ENCODE measurements at places on chromosomes 5 and 9.
A peak's percentile ranks its signal among the peaks of the same experiment; 100 is the strongest.

- DNase-seq, result no peak
Measured at GRCh38 chr9:2904242-2904930, 60.5 kb upstream of the PUM3 start.

DNA sequence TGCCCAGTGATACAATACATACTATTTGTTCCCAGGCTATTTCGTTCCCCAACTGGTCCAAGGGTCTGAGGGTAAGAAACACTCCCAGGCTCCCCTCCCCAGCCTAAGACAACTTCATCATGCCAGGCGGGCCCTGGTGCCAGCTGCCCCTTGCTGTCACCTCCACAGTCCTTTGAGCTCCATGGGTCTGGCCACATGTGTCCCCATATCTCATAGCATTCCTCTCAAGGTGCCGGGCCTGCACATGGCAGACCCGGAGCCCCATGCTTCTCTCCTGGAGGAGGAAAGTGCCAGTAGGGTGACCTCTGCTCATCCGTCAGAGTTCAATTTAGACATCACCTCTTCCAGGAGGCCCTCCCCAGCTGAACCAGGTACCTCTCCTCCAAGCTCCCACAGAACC lies 120.5 kb downstream of the C5orf15 start:
- no peak for DNase-seq

GRCh38 chr9:122315534-122315933 lies 50.9 kb downstream of the MRRF start:
- no peak for DNase-seq

DNA sequence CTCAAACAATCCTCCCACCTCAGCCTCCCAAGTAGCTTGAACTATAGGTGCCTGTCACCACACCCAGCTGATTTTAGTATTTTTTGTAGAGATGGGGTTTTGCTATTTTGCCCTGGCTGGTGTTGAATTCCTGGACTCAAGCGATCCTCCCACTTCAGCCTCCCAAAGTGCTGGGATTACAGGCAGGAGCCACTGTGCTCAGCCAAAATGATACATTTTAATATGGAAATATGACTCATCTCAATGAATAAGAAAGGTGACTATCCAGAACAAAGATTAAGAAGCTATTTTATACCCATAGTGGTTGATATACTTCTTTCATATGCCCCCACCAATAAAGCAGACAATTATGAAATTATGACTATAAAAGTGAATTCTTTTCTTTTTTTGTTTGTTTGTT lies 166.2 kb downstream of the NFIB start:
- DNase-seq, result no peak

DNA sequence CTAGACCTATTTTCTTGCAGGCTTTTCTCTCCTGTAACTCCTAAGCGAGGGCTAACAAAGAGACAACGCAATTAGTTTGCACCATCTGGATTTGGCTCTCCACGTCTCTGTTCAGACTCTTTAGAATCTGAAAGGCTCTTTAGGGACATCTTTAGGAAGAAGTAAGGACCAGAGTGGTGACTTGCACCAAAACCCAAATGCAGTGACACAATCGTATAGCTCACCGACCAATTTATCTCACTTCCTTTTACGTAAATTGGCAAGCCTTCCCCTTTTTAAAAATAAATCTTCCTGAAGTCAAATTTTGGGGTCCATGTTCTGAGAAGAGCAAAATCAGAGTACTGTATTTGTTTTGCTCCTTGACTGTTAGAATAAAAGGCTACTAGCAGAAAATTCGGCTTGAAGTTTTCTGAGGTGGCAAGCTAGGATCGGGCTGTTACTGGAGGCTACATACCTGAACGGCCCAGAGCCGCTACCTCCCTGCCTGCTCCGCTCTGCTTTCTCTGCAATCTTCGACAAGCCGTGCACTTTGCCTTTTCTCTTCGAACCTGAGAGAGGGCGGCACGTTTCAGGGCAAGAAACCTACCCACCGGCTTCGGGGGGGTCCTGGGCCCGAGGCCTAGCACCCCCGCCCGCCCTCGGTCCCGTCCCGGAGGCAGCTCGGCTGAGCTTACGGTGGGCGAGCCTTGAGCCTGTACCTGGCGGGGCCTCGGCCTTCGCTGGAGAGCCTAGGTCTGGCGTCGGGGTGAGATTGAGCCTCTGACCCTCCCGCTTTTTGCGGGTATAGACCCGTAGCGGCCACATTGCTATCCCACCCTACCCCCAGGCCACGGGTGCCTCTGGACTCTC lies 537 bp downstream of the MEIKIN start:
- no peak for DNase-seq

GRCh38 chr9:14247577-14247976 lies 66.4 kb downstream of the NFIB start:
- no peak for DNase-seq

DNA sequence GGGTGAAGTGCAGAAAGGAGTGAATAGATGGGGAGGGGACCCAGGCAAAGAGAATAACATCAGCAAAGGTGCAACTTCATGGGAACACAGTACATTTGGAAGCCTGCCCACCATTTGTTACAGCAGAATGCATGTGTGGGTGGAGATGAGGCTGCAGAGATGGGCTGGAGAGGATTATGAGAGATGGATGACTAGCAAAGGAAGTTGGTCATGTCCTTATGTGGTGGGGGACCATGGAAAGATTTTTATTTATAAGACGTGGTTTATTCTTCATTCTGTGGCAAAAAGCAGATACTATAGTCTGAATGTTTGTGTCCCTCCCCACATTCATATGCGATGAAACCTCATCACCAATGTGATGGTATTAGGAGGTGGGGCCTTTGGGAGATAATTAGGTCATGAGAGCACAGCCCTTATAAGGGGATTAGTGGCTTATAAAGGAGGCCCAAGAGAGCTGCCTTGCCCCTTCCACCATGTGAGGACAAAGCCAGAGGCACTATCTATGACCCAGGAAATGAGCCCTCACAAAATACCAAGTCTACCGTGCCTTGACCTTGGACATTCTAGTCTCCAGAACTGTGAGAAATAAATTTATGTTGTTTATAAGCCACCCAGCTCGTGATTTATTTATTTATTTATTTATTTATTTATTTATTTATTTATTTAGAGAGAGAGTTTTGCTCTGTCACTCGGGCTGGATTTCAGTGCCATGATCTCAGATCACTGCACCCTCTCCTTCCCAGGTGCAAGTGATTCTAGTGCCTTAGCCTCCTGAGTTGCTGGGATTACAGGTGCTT lies 483.7 kb downstream of the RAB3C start:
- no peak for DNase-seq

- no peak for DNase-seq
Measured at GRCh38 chr5:179253730-179254129, 91.5 kb downstream of the ADAMTS2 start.

DNA sequence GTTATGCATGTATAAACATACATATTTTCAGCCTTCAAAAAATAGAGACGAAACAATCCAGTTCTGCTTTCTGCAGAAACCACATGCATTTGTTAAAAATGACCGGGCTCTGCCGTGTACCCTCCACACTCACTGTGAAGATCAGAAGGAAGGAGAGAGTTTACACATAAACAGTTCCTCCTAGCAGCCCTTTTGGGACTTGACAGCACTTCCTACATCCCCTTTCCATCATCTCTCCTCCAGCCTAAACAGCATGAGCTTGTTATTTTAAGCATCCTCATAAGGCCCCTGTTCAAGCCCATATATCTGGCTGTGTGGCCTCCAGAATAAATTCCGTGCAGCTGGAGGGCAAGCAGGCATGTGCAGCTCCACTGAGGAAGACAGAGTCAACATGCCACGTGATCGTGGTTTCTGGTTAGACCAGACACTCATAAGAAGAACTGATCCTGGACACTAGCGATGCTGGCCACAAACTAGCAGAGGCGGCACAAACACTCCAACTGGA lies 42.2 kb downstream of the NIPAL4 start:
- DNase-seq, result no peak

DNA sequence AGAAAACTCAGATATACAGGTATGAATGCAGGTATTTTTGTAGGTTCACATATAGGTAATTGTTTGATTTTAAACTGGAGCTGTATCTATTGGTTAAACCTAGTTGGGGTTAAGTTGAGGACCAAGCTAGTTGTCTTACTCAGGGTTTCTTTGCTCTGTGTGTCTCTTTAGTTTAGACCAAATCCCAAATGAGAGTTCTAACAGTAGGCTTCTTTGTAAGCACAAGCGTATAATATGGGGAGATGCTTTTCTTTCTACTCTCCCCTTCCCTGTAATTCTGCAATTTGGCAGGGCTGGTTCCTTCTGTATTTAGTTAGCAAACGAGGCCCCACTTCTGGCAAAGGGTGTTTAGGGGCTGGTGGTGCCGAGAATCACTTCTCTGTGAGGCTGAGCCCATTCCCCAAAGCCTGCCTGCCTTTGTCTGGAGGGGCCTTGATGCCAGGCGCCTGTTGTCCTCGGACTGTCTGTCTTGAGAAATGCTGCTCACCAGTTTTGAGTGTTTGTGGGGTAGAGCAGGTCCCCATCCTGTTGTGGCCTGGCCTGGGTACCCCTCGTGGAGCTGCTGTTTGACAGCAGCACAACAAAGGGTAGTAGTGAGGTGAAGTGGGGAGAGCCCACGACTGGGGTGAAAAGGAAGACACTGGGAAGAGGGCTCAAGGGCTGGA lies 259.3 kb downstream of the FANCC start:
- DNase-seq, result no peak

DNA sequence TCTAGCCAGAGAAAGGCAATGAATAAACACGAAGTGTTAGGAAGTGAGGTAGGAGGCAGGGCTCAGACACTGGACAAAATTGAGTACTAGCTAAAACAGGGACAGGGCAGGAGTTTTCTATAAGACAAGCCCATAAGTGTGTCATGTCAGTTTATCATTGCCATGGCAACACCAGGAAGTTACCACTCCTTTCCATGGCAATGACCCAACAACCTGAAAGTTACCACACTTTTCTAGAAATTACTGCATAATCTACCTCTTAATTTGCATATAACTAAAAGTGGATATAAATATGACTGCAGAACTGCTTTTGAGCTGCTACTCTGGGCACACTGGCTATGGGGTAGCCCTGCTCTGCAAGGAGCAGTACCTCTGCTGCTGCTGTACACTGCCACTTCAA lies 442.5 kb upstream of the COX7C start:
- DNase-seq, result no peak

DNA sequence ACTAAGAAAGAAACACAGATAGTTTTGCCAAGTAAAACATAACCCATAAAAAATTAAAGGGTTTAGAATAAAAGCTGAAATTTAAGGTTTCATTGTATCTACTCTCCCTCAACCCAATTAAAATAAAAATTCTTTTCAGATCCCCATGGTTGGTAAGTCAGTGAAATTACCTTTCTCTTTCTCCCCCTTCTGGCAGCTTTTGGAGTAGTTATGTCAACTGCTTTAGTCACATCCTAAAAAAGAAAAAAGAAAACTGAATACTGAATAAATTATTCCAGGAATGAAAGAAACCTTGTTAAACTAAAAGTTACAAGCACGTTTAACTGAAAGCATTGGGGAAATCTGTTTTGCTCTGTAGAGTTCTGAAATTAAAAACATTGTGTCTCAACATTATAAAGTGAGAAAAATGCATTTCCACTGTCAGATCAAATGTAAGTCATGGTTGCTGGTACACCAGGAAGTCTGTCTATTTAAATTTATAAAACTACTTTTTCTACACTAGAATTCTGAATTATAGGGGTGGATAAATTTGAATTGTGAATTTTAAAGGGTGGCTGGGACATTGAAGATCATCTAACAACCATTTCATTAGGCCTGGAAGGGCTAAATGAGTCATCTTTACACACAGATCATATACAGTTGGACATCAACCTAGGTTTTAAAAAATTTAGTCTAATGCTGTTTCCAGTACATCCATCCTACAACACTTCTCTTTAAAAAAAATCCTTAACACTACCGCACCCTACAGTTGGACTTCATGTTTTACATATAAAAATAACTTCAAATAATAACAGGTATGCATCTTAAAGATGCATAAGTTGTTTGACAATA lies 24.7 kb downstream of the PSIP1 start:
- no peak for DNase-seq

- no peak for DNase-seq
Measured at GRCh38 chr9:110125763-110126351, 82.1 kb downstream of the C9orf152 start.

- DNase-seq, result no peak
Measured at GRCh38 chr5:134420343-134420742, 8.7 kb upstream of the CDKN2AIPNL start.

DNA sequence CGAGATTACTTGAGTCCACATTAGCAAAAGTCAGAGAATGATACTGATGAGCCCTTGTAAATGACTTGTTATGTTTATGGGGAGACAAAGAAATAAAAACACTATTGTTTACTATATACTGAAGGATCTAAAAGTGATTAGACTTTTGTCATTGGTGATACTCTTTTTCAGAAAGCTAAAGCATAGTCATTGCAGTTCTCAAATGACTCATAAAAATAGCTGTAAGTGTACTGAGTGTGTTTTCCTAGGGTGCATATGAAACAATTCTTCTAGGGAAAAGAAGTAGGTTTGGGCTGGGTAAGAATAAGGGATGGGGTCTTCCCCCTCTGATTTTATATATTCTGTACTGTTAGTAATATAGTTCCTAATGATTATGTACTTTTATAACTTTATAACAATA lies 32.6 kb downstream of the WDR36 start:
- DNase-seq, result no peak

DNA sequence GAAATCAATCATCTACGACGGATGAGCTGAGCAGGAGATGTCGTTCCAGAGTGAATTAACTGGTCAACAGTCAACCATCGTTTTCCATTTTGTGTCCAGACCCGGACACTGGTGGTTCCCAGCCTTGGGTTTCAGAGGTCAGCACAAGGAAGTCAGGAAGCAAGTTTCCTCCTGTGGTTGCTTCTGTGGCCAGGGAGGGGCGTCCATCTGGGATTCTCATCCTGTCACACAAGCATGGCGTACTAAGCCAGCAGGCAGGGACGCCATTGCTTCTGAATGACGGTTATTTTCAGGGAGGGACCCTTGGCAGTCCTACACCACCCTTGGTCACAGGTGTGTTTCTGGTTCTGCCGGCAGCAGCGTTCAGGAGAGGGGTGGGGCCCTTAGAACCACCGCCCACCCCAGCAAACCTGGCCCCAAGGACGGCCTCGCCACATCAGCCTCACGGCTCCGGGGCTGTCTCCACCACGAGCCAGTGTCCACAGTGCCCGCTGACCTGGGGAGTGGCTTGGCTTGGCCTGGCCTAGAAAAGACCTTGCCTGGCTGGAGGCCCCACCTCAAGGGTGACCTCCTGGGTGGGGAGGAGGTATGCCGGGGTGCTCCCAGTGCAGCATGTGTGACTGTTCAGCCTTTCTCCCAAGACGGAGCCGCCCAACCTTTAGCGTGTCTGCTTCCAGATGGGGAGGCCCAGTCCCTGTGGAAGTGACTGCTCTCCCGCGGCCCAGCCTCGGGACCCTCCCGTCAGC lies 25.2 kb downstream of the NDUFS6 start:
- DNase-seq, result no peak

GRCh38 chr9:126223798-126224531 lies 102.7 kb upstream of the MVB12B start:
- DNase-seq, result peak; percentile 16

Data from liver (tissue), 10 donors.